ENCODE measurements at places on chromosomes 2 and 18. TPM values are rescaled to one million over a fixed set of nuclear protein-coding genes. Genes with fewer than 3 reads are reported as not detected.

SMYD1 gene
- 0.45 TPM for total RNA-seq

ANKRD62 gene
- total RNA-seq: 0.73 TPM

FMNL2 gene
- total RNA-seq: 14.8 TPM

FBLN7 gene
- 0.70 TPM for total RNA-seq

L3MBTL4 gene
- 4.9 TPM for total RNA-seq

GREB1L gene
- 0.28 TPM for total RNA-seq

MAP4K3 gene
- total RNA-seq: 30.0 TPM

IL18RAP gene
- 0.52 TPM for total RNA-seq

IL36G gene
- total RNA-seq: 0.31 TPM

MAL gene
- 1.6 TPM for total RNA-seq

ADGRF3 gene
- total RNA-seq: 0.34 TPM

ALPI gene
- total RNA-seq: 15.9 TPM

NEMP2 gene
- 3.1 TPM for total RNA-seq
